ENCODE measurements at places on chromosomes 2 and 18. TPM values are rescaled to one million over a fixed set of nuclear protein-coding genes. Genes with fewer than 3 reads are reported as not detected.

DNA sequence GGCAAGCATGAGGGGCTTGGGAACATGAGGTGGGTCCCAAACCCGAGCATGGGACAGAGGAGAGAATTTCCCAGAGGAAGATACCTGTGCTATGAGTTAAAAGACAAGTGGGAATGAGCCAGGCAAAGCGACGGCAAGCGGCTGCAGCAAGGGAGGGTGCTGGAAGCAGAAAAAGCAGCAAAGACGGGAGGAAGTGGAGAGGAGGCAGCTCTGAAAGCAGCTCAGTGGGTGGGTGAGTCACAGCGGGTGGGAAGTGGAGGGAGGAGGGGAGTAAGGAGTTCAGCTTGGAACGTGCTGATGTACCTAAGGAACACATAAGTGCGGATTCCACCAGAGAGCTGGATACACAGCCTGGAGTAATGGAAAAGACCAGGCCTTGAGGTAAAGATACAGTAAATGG, 41.4 kb downstream of the THUMPD2 start:
- peak; percentile 13 for DNase-seq

DNA sequence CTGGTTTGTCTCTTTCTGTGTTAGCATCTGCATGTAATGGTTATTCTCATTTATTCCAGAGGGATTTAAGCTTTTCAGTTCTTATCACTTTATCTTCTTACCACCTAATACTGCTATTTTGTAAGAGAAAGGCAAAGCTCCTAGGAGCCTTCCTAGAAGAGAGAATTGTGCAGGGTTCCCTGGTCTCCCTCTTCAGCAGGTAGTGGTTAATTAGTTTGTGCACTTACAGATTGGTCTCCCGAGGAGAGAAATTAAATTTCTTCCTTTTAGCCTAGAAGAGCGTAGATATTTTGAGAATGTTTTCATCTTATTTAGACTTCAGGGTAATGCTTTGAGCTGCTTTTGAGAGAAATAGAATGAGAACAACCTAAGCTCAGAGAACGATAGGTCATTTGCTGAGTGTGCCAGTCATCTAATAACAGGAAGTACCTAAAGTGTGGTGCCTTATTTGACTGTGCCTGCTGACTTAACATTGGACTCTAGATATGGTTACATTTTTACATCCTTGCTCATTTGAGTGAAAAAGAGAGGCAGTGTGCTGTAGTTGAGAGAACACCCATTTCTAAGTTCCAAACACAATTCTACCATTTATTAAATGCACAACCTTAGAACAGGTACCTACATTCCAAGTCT, 651.4 kb downstream of the STK39 start:
- DNase-seq = no peak

DNA sequence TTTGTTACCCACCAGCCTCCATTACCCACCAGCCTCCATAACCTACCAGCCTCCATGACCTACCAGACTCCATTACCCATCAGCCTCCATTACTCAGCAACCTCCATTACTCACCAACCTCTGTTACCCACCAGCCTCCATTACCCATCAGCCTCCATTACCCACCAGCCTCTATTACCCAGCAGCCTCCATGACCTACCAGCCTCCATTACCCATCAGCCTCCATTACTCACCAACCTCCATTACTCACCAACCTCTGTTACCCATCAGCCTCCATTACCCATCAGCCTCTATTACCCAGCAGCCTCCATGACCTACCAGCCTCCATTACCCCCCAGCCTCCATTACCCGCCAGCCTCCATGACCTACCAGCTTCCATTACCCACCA, 133.3 kb upstream of the HS6ST1 start:
- no peak for DNase-seq

GRCh38 chr2:54597153-54597848, 126.2 kb upstream of the EML6 start:
- DNase-seq = no peak

- DNase-seq = no peak
Measured at GRCh38 chr2:195450552-195451113, 206.4 kb upstream of the SLC39A10 start.

GRCh38 chr2:188551671-188552070, 260.0 kb downstream of the GULP1 start:
- DNase-seq = no peak

GRCh38 chr2:136034629-136035028, 49.2 kb upstream of the DARS1 start:
- DNase-seq = no peak

- no peak for DNase-seq
Measured at GRCh38 chr2:9310798-9311197, 104.2 kb downstream of the ASAP2 start.

- DNase-seq = no peak
Measured at GRCh38 chr2:80014637-80015036, 289.9 kb downstream of the LRRTM1 start.

GRCh38 chr18:21904856-21905255, 164.3 kb downstream of the MIB1 start:
- no peak for DNase-seq

GRCh38 chr2:98787700-98788099, 56.8 kb upstream of the MGAT4A start:
- DNase-seq = no peak

- no peak for DNase-seq
Measured at GRCh38 chr2:235810846-235811245, 317.0 kb downstream of the AGAP1 start.

GRCh38 chr2:205461678-205462665, 220.3 kb upstream of the NRP2 start:
- no peak for DNase-seq

- no peak for DNase-seq
Measured at GRCh38 chr2:206635015-206635414, 7.3 kb upstream of the FAM237A start.

DNA sequence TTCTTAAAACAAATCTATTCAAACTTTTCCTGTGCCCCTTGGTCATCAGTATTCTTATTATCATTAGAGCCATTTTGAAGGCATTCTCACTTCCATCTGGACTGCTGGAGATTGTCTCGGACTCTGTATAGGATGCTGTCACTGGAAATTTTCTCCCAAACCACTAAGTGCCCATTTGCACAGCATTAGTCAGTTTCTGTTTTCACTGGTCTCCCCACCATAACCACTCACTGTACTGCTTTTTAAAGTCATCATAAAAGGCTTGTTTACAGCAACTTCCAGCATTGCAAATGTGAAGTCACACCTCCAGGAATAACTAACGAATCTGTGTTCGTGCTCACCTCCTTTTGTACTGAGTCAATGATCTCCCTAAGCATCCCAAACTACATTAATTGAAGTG, 150.9 kb upstream of the SERTAD2 start:
- DNase-seq = no peak

- DNase-seq = no peak
Measured at GRCh38 chr2:43944915-43945314, 50.9 kb downstream of the LRPPRC start.

- no peak for DNase-seq
Measured at GRCh38 chr18:35804377-35804776, 168.1 kb upstream of the RMP24 start.

GRCh38 chr2:138059487-138060300, 95.4 kb downstream of the HNMT start:
- DNase-seq = no peak

DNA sequence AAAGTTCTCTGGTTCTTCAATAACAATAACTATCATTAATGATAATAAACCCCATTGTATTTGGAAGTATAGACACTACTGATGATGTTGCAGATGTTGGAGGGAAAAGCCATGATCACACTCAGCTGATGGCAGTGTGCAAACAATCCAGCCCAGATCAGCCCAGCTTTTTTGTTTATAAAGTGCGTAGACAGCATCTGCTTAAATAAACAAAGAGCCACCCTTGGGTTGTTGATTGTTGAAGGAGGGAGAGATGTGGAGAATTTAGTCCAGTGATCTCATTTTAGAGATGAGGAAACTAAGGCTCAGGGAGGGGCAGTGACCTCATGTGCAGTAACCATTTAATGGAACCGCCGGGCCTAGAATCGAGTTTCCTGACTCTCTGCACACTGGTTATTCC, 56.0 kb upstream of the MEX3C start:
- no peak for DNase-seq

- peak; percentile 42 for DNase-seq
Measured at GRCh38 chr2:222797261-222797660, 63.6 kb upstream of the ACSL3 start.

DNA sequence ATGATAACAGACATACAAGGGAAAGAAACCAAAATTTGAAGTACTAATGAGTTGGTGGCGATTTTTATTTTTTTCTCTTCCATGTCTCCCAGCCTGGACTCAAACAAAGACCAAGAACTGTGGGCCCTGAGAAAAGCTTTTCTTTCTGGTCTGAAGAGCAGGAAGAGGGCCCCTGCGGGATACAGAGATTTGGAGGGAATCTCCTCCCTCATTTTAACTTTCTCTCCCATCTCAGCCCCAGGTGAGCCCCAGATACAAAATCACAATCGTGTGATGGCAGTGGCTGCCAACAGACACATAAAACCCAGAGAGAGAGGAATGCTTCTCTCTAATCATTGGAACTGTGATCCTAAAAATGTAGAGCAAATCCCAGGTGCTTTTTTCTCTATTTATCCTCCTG, 19.5 kb upstream of the PRKCE start:
- peak; percentile 53 for DNase-seq

- DNase-seq = peak; percentile 76
Measured at GRCh38 chr18:5628512-5629255, 84.9 kb upstream of the EPB41L3 start.

DNA sequence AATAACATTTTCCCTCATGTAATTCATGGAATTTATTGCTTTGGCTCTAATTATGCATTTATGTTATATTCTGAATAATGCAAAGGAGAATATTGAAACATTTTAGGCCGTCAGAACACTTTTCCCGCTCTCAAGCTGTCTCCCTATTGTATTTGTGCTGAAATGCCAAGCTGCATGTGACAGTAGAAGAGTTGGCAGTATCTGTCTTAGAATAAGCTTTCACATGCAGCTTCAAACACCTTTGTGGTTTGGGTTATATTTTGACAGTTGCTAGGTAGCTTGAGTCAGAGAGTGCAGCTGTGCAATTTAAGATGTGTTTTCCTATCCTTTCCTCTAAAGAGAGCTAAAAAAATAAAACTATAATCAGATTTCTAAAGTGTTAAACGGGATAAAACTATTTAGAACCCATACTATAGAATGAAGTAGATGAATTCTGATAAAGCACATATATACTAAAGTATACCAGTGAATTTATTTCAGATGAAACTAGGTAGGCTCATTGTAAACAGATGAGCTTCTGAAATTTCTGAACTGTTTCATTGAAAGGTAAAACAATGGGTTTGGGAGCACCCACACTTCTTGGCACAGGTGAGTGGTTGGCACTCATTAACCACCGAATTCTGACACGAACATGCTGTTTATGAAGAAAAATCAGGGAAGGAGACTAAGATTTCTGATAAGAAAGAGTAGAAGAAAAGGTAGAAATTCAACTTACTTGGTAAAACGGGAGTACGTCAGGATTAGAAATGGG, 43.4 kb downstream of the PLCL1 start:
- no peak for DNase-seq

DNA sequence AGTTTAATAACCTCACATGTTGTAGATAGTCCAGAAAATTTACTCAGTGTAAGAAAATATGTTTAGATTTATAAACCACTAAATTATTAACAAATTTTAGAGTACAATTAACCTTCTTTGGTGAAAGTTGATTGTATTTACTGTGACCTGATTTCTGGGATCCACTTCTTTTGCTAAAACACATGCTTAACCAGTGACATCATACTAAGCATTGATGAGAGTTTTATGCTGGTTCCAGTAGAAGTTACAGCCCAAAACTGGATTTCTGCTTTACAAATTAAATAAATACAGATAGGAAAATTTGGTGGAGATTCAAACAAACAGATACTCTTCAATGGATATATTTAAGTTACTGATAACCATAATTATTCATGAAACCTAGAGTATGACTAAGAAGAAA, 40.9 kb downstream of the RBBP8 start:
- no peak for DNase-seq

DNA sequence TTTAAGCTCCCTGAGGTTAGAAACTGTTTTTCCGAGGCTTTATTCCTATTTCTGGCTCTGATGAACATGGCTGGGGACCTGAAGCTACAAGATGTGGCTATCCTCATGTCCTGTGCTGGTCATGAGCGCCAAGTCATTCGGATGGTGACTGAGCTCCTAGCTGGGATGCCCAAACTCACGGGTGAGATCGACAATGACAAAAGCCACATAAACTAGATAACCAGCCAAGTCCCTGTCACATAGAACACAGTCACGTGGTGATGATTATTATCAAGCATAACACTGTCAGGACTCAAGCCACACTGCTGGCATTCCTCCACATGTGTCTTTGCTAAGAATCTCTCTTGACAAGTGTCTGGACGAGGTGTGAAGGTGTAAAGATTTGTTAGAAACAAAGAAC, 274.9 kb downstream of the CLIP4 start:
- no peak for DNase-seq

GRCh38 chr2:62200291-62200841, 4.5 kb downstream of the B3GNT2 start:
- DNase-seq = no peak

- no peak for DNase-seq
Measured at GRCh38 chr2:223918671-223919134, 26.4 kb downstream of the WDFY1 start.

The GREB1 gene
- 16.9 TPM for total RNA-seq

The PID1 gene
- 1.5 TPM for total RNA-seq

The CD8B2 gene
- not detected for total RNA-seq

The ARHGEF33 gene
- total RNA-seq = not detected

The ADAM23 gene
- 5.8 TPM for total RNA-seq

The MOGAT1 gene
- total RNA-seq = not detected

The CIB4 gene
- not detected for total RNA-seq
